Activated CD4-positive, alpha-beta T cell treated with anti-CD3 and anti-CD28 coated beads for 24 hours (primary cell): ENCODE measurements at places on chromosomes 3 and 15.

- DNase-seq, result no peak
Measured at GRCh38 chr15:48890375-48890972, 12.5 kb downstream of the EID1 start.

DNA sequence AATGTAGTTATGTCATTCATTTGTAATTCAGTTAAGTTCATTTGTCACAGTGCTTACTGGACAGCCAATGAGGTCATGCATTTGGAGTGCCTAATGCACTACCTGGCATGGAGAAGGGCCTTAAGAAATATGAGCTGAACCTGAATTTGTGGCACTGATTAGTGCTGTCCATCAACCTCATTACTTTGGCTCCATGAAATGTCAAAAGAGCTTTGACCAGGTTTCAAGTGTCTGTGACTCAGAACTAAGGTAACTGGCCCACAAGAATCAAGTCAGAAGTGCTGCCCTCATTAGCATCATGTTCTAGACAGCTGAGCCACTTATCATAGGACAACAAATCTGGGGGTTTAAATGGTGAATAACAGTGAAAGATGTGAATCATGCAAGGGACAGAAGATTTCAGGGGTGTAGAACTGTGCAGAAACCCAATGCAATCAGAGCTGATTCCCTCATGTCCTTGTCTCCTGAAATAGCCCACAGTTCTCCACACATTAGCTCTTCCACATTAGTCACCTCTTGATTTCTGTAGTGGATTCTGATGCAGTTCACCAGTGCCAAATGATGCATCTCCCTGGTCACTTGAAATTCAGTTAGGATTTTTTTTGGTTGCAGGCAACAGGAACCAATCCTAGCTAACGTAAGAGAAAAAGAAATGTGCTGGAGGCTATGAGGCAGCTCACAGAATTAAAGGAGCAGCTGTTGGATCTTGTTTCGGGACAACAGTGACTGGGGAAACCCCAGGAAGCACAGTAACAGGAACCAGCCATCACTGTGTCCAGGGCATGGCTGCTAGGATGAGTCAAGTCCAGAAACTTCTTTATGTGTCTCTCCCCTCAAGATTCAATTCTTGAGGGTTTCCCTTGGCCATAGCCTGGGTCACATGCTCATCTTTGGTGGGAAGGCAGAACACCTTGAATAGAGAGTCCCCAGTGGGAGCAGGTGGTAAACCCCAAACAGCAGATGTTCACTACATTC is 38.7 kb downstream of the CHST2 start:
- DNase-seq, result no peak

DNA sequence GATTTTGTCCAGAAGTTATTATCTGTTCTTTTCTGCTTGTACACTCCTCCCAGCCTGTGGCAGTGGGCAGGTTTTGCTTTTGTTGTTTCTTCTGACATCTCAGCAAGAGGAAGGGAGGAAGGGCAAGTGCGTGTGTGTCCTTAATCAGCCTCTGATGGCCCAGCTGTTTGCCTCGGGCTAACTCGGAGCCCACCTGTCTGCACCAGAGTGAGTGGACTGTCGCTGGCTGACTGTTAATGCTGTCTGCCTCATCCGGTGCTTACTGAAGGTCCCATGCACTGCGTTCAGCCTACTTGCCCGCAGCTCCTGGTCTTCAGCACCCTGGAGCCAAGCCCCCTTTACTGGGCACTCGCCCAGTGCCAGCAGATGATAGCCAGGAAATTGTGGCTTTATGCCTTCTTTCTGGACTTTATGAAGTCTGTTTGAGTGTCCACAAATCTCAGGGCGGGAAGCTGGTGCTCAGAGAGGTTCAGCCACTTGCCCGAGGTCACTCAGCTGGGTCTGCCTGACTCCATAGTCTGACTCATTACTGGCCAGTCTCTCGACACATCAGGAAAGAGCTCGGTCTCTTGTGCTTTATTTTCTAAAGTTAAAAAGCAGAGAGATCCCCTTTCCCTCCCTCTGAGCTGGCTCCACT is 89.5 kb downstream of the CHRNA7 start:
- no peak for DNase-seq

- no peak for DNase-seq
Measured at GRCh38 chr3:178966299-178967176, 105.1 kb downstream of the ZMAT3 start.

DNA sequence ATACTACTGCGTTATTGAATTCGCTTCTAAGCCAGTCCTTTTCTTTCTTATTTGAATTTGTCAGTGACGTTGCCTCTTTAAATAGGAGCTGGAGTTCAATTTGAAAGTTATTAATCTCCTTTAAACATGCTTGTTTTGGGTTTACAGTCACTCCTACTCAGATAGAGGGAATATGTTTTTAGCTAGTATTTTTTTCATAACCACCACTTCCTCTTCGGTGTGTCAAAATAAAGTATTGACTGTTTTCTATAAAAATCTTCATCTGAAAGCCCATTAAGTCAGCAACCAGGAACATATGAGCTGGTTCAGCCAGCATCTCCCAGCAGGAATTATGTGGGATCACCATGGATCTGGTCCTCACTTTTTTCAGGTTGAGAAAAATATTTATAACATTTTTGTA is 772.9 kb downstream of the DIPK2A start:
- DNase-seq, result no peak

GRCh38 chr3:143363949-143364348 is 244.4 kb downstream of the CHST2 start:
- no peak for DNase-seq

DNA sequence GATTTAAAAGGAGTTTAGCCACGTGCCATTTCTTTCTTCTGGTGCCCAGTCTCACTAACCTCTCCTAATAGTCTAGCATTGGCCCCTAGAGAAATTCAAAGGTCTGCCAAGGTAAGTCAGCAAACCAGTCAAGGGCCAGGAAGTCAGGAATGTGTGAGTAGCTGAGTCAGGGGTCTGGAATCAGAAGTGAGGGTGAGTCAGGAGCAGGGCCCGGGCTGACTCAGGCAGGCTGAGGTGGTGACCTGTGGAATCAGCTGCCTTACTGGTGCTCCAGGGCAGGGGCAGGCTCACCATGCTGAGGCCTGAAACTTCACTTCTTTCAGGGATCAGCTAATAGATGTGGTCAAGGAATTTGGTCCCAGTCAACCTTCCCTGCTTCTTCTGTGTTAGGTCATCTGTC is 105.8 kb upstream of the MYZAP start:
- no peak for DNase-seq

DNA sequence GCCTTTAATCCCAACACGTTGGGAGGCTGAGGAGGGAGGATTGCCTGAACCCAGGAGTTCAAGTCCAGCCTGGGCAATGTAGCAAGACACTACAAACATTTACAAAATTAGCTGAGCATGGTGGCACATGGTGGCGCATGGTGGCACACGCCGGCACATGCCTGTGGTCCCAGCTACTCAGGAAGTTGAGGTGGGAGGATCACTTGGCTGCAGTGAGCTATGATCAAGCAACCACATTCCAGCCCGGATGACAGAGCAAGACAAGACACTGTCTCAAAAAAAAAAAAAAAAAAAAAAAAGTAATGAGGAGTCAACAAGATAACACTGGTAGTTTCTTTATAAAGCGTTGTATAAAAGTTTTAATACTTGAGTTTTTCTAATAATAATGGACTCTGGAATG is 10.1 kb downstream of the FEZF2 start:
- no peak for DNase-seq

DNA sequence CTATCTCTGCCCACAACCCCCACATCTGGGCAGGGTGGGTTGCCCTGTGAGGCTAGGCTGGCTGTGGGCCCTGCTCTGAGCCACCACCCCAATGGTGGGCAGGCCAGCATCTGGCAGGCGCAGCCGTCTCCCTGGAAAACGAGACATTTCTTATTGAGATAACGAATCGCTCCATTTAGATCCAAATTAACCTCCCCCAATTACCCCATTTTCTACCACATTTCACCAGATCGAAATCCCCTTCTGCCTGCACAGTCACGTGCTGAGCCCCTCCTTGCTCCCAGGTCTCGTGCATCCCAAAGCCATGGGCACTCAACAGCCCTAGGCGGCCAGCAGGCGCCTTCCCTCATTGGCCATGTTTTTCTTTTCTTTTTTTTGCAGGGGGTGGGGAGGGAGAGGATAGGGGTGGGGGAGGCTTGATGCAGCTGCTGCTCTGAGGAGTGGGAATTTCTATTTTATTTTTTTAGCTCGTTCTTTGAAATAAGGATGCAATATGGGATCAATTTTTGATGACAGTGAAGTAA is 53.0 kb upstream of the TMEM115 start:
- DNase-seq, result no peak

- no peak for DNase-seq
Measured at GRCh38 chr3:105722943-105723556, 145.8 kb downstream of the CBLB start.

- no peak for DNase-seq
Measured at GRCh38 chr15:91866971-91867372, 13.5 kb downstream of the SLCO3A1 start.

- DNase-seq, result no peak
Measured at GRCh38 chr15:63181648-63182047, 7.8 kb upstream of the RAB8B start.

GRCh38 chr3:120801484-120801883 is 58.9 kb downstream of the GTF2E1 start:
- no peak for DNase-seq

DNA sequence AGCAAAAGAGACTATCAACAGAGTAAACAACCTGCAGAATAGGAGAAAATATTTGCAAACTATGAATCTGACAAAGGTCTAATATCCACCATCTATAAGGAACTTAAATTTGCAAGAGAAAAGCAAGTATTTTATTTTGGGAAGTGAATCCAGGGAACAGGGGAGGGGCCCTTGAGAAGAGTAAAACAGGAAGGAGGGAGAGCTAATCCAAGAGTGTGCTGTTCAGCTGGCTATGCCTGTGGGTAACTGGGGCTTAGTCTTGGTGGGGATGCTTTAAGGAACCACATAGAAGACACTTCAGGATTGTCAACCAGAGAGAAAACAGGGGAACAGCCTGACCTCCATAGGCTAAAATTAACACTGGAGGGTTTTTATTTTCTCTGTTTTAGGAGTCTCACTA is 3.9 kb upstream of the HHLA2 start:
- DNase-seq, result no peak

GRCh38 chr15:67456677-67457529 is 64.0 kb upstream of the C15orf61 start:
- peak; percentile 82 for DNase-seq

DNA sequence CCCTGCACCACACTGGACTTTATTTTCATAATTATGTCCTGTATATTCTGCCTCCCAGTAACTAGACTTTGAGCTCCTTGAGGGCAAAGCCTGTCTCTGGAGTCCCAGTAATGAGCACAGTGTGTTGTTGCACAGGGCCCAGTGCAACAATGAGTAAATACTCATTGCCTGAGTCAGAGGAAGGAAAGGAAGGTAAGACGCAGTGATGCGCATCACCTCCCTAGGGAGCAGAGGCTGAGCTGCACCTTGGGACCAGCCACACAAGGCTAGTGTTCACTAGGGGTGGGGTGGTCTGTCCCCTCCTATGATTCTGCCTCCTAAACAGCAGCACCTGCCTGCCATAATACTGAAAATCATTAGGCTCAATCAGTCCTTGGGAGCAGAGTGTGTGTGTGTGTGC is 86.6 kb upstream of the ADAMTSL3 start:
- DNase-seq, result no peak

DNA sequence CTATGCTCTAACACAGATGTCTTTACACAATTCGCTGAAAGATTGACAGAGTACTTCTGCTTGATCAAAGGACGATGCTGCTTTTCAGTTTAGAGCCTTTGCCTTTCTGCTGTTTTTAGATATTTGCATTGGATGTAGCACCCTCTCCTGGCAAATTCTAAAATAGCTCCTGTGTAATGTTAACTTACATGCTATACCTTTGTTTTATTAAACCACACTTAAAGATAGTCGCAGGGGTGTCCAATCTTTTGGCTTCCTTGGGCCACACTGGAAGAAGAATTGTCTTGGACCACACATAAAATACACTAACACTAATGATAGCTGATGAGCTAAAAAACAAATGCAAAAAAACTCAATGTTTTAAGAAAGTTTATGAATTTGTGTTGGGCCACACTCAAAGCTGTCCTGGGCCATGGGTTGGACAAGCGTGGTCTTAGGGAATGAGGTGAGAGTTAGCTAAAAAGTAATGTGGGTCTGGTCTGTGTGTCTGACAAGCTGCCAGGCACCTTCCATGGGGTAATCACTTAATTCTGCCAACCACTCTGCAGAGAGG is 62.9 kb downstream of the ATG7 start:
- DNase-seq, result no peak

DNA sequence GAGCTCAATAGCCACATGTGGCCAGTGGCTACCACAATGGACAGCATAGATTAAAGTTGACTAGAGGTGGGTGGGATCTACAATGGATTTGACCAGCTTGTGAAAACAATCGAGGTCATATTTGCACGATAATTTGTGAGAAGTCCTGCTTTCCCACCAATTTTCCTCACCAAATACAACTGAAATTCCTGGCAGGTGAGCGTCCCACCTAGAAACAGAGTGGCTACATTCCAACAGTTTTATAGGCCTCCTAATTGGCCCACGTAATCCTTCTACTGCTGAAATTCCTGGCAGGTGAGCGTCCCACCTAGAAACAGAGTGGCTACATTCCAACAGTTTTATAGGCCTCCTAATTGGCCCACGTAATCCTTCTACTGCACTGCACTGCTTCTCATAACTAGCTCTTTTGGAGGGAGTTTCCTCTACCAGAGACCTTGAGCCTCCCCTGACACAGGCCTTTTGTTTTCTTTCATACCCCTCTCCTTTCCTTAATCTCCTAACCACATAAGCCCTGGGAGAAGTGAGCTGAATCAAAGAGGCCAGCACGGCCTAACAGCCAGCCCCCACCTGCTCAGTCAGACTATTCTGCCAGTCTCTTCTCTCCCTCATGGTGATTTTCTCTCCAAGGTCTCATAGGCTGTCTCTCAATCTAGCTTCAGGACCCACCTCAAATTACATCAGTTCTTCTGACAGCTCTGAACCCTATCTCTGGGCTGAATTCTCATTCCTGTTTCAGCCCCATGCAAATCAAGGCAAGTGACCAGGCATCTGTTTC is 80.2 kb downstream of the BFSP2 start:
- no peak for DNase-seq

DNA sequence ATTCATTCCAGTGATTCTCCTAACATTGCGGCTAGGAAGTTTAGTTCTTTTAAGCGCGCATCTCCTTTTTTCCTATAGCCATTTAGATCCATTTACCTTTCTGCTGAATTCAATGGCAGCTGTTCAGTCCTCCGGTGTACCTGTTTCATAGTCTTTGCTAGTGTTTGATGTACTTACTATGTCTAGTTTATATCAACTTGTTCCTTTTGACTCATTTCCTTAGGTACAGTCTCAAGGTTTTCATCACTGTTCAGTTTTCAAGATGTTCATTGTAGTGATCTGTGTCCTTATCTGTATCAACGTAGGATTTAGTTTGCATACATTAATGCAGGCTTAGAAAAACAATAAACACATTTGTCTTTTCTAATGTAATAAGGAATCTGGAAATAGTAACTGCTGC is 59.0 kb upstream of the MBNL1 start:
- DNase-seq, result no peak

GRCh38 chr15:68631601-68632051 is 52.8 kb downstream of the CORO2B start:
- DNase-seq, result no peak

- DNase-seq, result no peak
Measured at GRCh38 chr3:133505813-133506212, 67.7 kb upstream of the CDV3 start.

GRCh38 chr3:123525433-123525832 is 59.4 kb downstream of the HACD2 start:
- DNase-seq, result no peak
